ENCODE measurements at places on chromosomes 11 and 22.
A peak's percentile ranks its signal among the peaks of the same experiment; 100 is the strongest.

DNA sequence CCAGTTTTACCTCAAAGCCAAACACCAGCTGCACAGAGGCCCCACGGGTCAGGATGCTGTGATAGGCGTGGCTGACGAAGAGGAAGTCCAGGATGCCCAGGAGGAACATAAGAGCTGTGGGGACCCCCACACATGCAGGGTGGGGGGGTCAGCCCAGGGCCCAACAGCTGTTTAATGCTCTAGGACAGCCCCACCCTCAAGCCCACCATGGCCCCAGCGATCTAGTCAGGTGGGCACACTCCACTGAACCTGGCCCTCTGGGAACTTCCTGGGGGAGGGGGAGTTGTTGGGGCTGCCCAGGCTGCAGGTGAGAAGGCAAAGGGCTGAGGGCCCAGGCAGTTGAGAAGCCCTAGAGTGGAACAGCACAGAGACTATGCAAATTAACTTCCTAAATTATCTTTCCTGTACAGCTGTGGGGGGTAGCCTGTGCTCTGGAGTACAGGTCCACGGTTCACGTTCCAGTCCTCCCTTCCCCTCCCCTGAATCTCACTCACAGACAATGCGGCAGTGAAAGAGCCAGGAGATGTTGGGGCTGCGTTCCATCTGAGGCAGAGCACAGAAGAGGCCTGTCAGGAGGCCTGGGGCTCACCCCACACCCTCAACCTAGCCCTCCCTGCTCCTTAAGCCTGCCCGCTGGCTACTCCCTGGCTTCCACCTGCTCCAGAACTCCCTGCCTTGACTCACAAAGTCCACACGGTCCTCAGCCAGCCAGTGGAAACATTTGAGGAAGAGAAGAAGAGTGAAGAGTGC, 1.9 kb downstream of the SYVN1 start:
- no peak for DNase-seq

GRCh38 chr11:96187822-96188221, 155.2 kb downstream of the MAML2 start:
- peak; percentile 59 for DNase-seq

DNA sequence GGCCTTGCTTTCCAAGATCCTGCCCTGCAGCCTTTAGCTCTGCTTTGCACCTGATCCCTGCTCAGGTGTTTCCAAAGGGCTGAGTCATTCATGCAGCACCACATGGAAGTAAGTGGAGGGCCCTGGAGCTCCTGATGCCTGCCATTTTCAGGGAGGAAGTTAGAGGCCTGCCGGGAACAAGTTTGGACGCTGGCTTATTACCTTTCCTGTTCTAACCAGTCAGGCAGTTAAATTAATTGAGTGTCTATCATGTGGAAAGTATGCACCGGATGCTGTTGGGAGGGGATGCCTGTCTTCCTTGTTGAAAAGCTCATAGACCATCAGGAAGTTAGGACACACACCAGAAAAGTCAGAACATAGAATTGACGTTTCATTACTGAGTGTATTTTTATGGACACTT, 73.7 kb upstream of the PLET1 start:
- no peak for DNase-seq

GRCh38 chr11:126282361-126282735, 545 bp upstream of the TIRAP start:
- no peak for DNase-seq

- no peak for DNase-seq
These were observed 13.9 kb downstream of the CSRP3 start for GRCh38 chr11:19187833-19188258.

- no peak for DNase-seq
These were observed 1.2 kb downstream of the SOX10 start for GRCh38 chr22:37982938-37983859.

DNA sequence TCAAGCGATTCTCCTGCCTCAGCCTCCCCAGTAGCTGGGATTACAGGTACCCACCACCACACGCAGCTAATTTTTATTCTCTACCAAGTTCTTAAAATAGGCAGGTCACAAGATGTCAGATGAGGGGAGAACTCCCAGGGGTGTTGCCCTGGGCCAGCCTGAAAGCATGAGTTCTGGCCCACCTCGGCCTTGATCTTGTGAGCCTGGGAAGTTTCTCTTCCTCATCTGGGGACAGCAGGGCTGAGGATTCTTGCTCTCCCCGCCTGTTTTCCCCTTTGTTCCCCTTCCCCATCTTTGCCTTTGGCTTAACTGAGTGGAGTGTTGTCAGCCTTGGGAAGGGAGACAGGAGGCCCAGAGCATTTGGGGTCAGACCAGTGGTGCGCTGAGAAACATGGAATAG, 3.5 kb downstream of the PDXP start:
- no peak for DNase-seq

DNA sequence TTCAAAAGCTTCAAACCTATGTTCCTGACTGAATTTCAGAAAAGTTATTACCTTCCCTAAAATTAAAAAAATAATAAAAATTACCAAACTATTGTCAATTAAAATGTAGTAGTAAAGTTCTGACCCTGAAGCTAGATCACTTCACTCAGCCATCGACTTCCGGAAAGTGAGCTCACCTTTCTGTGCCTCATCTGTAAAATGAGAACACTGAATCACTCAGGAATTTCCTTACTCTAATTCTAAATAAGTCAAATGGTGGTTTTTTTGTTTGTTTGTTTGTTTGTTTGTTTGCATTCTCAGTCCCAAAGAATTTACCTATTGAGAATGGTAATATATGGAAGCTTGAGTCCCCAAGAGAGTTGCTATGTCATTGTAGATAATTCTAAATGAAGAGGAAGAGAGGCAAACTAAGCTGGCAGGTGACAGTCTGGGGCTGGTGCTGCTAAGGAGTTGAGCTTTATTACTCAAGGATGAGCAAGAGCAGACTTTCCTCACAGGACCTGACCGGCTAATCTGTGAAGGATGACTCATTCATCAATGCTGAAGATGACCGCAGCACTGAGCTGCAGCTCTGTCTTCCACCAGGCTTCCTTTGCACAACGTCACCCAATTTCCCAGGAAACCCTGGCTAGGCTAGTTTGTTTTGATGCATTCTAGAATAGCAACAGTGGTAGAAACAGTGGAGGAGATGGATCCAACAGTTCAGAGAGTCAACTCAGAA, 248.8 kb downstream of the RAB38 start:
- DNase-seq: peak; percentile 34

DNA sequence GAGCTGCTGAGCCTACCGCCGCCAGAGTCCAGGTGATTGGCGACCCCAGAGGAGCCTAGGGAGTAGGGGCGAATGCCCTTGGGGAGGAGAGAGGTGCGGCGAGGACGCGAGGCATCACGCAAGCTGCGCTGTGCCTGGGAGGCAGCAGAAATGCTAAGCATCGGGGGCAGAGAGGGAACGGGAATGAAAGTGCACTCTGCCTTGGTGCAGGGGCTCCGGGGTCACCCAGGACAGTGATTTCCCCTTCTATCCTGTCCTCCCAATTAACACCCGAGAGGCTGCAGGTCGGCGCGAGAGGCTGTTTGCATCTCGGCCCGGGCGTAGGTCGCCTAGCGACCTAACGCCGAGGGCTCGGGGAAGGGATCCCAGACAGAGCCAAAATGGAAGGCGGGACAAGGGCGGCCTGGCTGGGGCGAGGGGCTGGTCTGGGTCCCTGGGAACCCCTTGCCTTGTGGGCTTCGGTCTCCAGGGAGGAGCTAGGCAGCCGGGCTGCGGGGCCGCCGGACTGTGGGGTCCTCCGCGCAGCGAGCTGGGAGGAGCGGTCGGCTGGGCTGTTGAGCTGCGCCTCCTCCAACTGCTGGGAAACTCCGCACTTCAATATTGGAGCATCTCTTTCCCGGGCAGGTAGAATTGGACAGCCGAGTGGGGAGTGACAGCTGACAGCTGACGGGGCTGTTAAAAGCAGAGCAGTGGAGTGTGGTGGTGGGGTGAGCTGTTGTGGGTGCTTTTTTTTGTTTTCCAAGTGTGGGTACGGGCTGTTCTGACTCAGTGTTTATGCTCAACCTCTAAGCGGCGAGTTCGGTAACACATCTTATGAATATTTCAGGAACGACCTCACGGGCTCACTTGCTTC, 657 bp downstream of the ELMOD1 start:
- DNase-seq: no peak

DNA sequence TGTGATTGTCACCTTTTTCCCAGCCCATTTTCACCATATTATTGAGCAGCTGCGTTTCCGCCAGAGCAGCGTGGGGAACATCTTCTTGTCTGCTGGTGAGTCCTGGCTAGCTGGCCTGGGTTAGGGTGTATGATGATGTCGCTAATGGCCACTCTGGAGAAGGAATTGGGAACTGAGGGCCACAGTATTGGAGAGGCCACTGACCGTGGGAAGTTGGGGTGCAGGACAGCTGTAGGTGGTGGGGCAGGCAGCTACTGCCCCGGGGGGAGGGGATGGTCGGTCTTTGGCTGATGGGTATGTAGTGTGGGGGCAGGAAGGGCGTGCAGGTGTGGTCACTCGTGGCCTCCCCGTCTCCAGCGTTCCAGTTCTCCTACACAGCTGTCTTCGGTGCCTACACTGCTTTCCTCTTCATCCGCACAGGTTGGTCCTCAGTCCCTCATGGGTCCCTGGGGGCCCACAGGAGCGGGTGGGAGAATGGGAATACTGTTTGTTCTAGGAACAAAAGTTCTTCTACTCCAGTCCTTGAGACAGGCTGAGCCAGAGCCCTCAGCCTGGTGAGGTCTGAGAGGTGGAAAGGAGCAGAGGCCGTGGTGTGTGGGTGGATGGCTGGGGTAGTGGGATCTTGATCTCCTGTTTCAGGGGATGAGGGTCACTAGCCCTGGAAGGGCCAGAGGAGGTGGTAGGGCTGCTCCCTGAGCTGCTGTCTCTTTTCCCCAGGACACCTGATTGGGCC, 2.1 kb downstream of the RCE1 start:
- DNase-seq: no peak

DNA sequence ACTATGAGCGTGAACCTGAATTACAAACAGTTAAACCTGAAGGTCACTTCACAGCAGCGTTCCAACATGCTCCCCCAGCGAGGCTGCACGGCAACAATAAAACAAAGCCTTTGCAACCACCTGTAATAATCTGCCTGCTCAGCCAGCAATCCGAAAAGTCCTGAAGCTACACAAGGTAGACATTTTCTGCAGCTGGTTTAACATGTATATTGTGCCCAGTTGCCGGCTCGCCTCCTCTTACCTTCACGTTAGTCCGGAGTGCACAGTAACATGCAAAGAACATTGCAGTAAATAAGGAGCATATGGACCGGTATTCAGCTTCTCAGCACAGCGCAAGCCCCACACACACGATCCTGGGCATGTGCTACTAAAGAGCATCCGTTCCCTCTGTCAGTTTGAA, 704.3 kb downstream of the DLG2 start:
- DNase-seq: no peak

DNA sequence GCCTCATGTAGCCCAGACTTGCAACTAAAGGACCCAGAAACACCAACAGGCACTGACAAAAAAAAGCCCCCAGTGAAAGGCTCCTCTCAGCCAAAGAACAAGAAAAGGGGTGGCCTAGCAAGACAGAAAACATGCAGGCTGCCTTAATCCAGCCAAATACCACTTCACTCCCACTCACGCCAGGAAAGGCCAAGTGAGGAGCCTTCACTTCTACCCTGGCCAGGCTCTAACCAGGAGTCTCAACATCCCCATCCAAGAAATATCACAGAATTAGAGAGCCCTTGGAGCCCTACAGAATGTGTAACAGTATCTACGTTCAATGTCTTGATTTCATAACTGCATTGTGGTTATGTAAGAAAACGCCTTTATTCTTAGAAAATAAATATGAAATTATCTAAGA, 149.0 kb downstream of the APOL5 start:
- no peak for DNase-seq

- no peak for DNase-seq
These were observed 48.2 kb downstream of the UBASH3B start for GRCh38 chr11:122703541-122704272.

DNA sequence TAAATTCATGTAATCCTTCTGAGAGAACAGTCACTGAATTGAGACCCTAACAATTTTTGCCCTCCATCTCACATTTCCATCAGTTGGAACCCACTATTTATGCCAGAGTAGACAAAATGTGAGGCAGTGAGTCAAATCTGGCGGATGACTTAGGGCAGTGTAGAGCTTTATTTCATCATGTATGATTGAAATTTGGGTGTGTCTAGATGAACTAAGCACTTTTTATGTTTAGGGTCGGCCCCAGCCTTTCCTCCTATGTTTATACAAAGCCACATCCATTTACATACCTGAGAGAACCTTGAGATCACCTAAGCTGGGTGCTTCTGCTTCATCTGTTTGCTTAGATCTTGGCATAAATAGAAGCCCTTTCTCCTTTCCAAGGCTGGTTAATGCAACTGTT, 15.0 kb upstream of the MUC15 start:
- no peak for DNase-seq

DNA sequence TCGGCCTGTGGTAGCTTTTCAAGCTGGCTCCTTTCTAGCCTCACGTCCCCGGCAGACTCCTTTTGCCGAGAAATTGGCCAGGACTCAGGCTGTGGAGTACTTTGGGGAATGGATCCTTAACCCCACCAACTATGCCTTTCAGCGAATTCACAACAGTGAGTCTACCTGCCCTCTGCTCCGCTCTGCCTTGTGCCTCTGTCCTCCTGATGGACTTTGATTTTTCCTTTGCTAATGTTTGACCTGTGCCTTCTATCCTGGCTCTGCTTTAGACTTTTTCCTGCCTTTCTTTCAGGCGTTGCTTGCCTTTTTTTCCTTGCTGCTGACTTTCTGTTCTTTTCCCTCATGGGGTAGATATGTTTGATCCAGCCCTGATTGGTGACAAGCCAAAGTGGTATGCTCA, 12.5 kb downstream of the MADD start:
- no peak for DNase-seq

GRCh38 chr22:40462195-40462984, 92.0 kb downstream of the SGSM3 start:
- DNase-seq: no peak

- DNase-seq: no peak
These were observed 84.0 kb downstream of the GGTLC2 start for GRCh38 chr22:22728382-22728781.

GRCh38 chr11:43035086-43035485, 276.7 kb upstream of the API5 start:
- DNase-seq: no peak

GRCh38 chr11:124643605-124644425, 21.2 kb downstream of the TBRG1 start:
- peak; percentile 78 for DNase-seq

DNA sequence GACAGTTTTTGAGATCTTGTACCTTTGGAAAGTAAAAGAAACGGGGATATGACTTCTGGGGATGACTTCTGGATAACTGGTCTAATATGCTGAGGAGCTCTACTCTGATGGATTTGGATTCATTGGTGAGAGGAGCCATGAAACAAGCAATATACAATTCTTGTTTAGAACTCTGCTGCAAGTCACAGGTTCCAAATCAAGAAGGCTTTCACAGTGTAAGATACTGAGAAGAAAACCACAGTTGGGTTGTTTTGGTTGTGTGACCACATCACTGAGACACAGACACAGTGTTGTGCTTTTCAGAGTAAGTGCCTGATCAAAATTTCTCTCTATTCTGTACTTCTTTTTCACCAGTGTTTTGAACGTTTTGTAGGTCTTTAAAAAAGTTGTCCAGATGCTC, 13.1 kb upstream of the UCP2 start:
- DNase-seq: no peak

All from AG09309 (cell line).